ENCODE measurements at places on chromosomes 11 and 22. TPM values are rescaled to one million over a fixed set of nuclear protein-coding genes. Genes with fewer than 3 reads are reported as not detected.

DNA sequence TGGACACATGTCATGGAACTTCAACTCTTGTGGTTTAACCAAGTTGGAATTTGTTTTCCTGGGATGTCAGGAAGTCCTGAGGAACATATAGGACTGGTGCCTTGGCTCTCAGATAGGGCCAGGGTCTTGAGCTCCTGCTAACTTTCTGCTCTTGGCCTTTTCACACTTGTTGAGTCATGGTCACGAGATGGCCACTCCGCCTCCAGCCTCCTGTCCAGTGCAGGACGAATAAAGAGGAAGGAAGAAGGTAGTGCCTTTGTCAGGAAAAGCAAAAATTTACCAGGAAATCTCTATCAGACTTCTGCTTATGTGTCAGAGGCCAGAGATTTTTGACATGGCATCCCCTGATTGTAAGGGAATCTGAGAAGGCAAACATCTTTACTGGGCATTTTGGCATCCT, 89.1 kb upstream of the ARHGAP20 start:
- DNase-seq: no peak

GRCh38 chr22:26330971-26331625, 98.0 kb upstream of the ASPHD2 start:
- peak; percentile 35 for DNase-seq

DNA sequence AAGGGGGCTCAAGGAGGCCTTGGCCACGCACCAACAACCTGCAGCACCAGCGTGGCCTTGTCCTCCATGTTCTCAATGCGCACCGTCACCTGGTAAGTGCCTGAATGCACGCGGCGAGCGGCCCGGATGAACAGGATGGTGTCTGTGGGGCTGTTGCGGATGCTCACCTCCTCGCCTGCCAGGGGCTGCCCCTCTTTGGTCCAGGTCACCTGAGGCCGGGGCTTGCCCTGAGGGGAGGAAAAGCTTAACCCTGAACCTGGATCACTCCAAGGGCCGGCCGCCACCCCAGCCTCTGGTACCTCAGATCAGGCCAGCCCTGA, 19.0 kb downstream of the MYBPC3 start:
- DNase-seq: no peak

DNA sequence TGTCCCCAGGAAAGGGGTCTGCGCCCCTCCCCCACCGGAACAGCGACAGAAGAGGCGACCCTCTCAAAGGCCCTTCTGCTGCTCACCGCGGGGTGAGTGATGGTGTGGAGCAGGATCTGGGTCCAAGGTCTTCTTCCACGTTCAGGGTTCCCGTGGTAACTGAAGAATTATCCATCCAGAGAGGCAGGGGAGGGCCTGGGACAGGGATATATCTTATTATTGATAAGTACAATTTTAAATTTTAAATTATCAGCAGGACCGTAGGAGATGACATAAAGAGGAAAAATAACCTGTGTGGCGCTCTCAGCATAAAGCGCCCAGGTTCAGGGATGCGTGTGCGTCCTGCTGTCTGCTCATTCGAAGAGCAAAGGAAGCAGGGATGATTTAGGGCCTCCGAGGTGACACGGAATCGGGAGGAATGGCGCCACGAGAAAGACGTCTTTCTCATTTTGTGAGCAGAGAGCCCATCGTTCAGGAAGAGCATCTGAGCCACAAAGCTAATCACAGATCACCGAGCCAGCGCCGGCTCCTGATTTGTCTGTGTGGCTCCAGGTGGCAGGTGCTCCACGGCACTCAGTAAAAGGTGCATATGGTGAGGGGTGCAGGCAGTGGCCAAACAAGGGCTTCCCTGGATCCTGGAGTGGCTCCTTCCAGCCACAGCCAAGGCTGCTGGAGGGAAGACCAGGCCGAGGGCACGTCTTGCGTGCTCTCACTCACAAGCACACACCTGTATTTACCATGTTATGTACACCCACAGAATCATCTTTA, 19.3 kb downstream of the KRTAP5-5 start:
- DNase-seq: no peak

DNA sequence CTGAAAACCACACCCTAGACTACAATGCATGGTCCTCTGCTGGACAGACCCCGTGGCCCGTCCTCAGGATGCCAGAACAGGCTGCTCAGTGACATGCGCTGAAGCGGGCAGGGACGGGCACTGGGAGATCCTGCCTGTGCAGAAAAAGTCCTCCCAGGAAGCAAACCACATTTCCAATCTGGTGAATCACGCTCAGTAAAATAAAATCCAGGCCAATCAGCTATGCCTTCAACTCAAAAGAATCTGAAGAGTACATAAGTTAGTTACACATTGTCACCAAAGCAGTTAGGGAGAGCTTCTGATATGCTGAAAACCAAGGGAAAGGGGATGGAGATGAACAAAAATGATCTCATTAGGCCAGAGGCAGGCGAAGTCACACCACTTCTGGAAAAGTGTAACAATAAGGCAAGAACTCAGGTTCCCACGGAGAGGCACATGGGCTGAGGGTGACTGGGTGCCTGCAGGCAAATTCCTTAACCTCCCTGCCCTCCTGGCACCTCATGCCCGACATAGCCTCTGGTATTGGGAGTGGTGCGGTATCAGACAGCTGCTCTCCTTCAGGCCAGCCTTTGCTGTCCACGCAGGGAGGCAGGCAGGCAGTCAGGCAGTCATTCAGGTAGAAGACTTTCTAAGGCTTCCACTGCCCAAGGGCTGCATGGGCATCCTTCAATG, 66.4 kb downstream of the APOL5 start:
- peak; percentile 89 for DNase-seq

DNA sequence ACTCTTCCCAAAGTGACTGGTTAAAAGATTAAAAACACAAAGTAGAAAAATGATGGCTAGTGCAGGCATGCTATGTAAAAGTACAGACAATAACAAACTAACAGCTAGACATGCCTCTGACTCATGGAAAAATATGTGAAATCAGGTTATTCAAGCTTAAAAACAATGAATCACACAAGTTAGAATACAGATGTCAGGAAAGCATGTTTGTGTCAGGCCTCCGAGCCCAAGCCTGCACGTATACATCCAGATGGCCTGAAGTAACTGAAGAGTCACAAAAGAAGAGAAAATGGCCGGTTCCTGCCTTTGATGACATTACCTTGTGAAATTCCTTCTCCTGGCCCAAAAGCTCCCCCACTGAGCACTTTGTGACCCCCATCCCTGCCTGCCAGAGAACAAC, 110.1 kb downstream of the NOX4 start:
- DNase-seq: peak; percentile 92

DNA sequence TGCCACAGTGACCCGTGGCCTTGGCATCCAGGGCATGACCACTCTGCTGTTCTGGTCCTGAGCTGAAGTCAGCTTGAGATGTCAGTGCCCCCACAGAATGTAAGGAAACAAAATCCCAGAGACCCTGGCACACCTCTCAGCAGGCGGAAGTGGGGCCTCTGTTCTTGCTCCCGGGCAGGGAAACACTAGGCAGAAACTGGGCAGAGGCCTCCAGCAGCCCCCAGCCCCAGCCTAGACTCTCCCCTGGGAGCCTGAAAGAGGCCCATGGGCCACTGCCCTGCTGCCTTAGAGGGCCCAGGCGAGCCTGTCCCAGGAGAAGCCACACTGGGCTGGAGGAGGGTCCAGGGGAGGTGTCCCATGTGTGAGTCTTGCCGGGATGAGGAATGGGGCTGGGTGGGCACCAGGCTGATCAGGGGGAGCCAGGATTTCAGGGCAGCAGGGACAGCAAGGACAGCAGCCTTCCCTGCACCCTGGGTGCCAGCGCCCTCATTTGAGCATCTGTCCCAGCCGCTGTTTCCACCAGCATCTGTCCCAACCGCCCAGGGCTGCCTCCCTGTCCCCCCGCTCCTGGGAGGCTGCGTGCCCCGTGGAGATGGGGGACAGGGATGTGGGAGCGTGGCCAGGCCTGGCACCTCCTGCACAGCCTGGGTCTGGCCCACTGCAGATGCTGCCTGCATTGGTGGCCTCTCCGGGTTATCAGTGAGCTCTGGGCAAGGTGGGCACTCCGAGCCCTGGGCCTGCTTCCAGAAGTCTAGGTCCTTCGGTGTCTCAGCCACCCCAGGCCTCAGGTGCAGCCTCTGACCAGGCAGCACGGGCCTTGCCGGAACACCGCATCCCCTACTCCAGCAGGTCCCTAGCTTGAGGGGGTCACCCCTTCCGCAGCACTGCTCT, 1072.4 kb downstream of the BRD1 start:
- no peak for DNase-seq

GRCh38 chr11:35134403-35135148, 4.4 kb upstream of the CD44 start:
- DNase-seq: peak; percentile 41

- DNase-seq: no peak
Observed at GRCh38 chr11:120296554-120296953, 28.5 kb upstream of the TLCD5 start.

GRCh38 chr22:38768036-38768435, 12.2 kb upstream of the SUN2 start:
- no peak for DNase-seq

DNA sequence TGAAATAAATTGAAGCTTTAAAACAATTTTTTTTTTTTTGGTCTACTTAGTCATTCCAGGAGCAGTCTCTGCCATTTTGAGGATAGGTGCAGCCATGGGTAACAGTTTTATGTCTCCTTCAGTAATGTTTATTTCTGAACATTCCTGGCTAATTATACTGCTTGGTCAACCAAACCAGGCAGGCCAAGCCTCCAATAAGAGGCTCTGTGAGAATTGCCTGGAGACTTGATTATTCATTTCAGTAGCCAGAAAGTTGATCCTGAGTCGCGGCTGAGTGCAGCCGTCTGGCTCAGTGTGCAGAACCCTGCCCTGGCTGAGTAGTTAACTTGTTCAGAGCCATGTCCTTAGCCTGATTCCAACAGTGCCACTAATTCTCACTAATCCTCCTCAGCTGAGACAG, 364.0 kb upstream of the FAT3 start:
- no peak for DNase-seq

GRCh38 chr11:33910296-33910957, 18.6 kb upstream of the LMO2 start:
- peak; percentile 7 for DNase-seq

GRCh38 chr22:46084943-46085827, 65.1 kb upstream of the PPARA start:
- no peak for DNase-seq

DNA sequence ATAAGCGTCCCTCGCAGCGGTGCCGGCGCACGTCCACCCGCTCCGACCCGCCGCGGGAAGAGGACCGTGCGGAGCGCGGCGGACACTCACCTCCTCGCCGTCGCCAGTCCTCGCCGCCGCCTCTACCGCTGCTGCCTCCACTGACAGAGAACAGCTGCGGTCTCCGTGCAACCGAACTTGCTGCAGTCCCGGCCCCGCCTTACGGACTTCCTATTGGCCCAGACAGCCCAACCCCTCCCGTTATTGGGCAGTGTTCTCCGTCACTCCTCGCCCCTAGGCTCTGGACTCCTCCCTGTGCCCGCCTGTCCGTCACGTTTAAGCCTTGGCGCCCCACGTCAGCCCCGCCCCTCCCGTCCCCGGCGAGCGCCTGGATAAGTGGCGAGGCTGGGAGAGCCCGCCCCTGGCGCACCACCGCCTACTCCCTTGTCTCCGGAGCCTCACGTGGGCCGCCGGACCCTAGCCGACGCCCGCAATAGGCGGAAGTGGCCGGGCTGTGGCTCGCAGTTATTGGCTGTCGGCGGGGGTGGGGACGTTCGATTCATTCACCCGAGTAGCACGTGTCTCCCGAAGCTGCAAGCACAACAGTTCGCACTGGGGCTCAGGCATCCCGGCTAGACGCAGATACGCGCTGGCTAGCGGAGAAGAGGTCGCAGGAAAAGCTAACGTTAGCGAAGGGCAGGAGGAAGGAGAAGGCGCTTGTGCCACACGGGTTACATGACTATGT, at the start of gene PC:
Gene PC, minus strand, starts transcription at position 152 of the 724 bp plus-strand sequence. CDS start 86,224 bp downstream, outside the sequence.
- peak; percentile 100 for DNase-seq

DNA sequence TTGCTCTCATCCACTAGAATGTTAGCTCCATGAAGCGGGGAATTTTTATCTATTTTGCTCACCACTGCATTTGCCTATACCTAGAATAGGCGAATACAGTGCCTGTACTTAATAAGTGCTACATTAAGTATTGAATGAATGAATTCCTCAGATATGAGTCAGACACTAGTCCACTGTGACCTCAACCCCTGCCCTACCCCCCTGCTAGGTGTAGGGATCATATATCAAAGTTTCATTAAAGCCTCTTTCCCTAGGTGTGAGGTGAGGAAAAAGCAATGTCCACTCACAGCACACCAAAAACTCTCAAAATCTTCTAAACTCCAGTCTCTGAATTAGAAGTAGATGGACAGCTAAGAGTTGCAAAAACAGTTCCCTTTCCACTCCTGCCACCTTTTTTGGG, 9.8 kb upstream of the PSMA1 start:
- no peak for DNase-seq

DNA sequence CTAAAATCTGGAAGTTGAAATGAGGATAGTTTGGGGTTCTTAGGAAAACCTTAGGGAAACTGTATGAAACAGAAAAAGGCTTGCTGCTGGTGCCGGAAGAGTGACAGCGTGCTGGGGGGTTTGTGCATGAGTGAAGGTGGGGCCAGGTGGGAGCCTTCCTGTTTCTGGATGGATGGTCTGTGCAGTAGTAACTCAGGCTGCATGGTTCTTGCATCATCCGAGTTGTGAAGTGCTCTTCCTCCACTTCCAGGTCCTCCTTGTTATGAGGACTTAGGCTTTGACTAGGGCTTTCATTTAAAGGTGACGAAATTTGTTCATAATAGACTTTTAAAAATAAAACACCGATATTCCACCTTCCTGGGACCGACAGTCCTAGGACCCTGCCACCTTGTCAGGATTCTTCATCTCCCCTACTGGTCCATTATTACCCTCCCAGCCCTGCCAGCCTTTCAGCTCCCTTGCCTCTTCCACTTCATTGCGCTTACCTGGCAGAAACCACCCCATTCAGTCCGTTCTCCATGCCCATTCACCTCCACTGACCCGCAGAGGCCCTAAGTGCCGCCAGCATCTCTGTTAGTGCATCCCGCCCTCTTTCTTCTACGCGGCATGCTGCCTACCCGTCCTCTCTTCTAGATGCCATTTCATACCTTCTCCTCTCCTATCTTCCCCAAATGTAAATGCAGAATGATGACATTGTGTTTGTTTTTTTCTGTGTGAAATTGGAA, 47.3 kb downstream of the PPFIA1 start:
- DNase-seq: no peak

DNA sequence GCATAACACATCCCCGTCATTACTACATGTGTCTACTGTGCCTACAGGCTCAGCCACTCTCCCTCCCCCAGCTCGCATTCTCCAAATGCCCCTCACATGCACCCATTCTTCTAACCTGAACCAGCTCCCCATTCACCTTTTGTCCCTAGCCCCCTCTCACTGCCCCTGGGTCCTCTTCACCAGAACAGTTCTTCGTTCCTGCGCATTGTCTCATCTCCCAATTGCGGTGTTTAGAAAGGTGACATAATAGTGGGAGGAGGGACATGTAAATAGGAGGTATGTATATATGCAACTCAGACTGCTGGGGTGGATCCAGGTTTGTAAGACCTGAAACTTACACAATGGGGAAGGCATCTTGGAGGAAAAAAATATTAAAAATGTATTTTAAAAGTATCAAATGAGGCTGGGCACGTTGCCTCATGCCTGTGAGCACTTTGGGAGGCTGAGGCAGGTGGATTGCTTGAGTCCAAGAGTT, 4.7 kb upstream of the VSIG2 start:
- no peak for DNase-seq

CD3E gene
- not detected for total RNA-seq

SCGB1D2 gene
- not detected for total RNA-seq

XKR3 gene
- total RNA-seq: not detected

CRYBB3 gene
- total RNA-seq: not detected

SHISAL1 gene
- total RNA-seq: not detected

CNGA4 gene
- total RNA-seq: not detected

DCHS1 gene
- 1.4 TPM for total RNA-seq

NKAPD1 gene
- total RNA-seq: 16.0 TPM

SNX32 gene
- not detected for total RNA-seq

LIF gene
- 1.3 TPM for total RNA-seq

KRTAP5-10 gene
- total RNA-seq: not detected

PAMR1 gene
- total RNA-seq: 156 TPM
